ENCODE measurements at places on chromosomes 3 and 15.

DNA sequence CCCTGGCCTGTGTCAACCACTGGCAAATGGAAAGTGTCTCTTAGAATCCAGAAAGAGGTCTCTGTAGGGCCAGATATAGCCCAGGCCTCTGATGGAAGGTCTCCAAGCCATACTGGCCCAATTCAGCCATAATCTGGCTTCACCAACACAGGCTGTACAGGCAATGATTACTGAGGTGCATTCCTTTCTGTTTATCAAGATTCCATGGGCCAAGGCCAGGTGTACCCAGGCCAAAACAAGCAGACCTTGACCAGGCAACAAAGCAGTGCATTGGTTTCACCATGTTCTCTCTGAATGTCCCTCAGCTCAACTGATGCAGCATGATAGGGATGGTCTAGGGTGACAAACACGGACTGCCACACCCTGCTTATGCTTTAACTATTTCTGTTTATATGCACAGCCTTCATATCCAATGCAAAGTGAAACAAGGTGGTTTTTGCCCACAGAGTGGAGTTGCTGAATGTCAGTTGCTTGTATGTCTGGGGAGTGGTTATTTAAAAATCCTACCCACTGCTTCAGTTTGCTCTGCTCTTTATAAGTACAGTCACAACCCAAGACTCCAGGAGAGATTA is 25.2 kb downstream of the CCNL1 start:
- no peak for DNase-seq

- no peak for DNase-seq
Measured at GRCh38 chr15:48001393-48002039, 119.3 kb upstream of the SLC24A5 start.

GRCh38 chr15:89751748-89752147 is 699 bp upstream of the MESP1 start:
- DNase-seq: no peak

DNA sequence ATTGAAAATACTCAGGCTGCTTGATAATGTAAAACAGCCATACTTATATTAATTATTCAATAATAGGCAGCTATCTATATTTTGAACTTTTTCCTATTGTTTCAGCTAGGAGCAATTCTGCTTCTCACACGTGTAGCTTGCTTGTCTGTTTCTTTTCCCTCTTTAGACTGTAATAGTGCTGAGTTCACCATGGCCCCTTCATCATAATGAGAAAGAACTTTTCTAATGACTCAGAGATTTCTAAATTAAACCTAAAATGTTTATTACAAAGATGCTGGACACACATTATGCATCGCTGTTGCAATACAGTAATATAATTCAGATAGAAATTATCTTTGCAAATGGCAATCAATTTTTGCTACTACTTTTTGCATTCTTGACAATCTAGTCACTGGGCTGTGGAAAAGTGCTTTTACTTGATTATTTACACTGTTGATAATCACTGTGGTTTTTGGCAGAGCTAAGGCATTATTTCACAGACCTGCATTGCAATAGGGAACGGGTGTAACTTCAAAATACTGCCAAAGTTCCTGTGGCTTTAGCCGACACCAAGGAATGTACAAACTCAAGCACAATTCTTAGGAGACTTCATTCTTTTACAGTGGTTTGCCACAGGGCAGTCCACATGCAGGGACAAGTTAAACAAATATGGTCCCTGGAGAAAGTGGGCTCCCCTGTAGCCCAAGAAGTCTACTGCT is 281.0 kb upstream of the TBL1XR1 start:
- DNase-seq: no peak

GRCh38 chr15:74403991-74404563 is 29.7 kb downstream of the SEMA7A start:
- no peak for DNase-seq

All from stimulated activated CD4-positive, alpha-beta T cell treated with anti-CD3 and anti-CD28 coated beads, Interleukin-2, amount 100 ng/mL, for 48 hours (primary cell).